Right atrium auricular region (tissue), 2 donors: ENCODE measurements at places on chromosomes 12 and 14.

DNA sequence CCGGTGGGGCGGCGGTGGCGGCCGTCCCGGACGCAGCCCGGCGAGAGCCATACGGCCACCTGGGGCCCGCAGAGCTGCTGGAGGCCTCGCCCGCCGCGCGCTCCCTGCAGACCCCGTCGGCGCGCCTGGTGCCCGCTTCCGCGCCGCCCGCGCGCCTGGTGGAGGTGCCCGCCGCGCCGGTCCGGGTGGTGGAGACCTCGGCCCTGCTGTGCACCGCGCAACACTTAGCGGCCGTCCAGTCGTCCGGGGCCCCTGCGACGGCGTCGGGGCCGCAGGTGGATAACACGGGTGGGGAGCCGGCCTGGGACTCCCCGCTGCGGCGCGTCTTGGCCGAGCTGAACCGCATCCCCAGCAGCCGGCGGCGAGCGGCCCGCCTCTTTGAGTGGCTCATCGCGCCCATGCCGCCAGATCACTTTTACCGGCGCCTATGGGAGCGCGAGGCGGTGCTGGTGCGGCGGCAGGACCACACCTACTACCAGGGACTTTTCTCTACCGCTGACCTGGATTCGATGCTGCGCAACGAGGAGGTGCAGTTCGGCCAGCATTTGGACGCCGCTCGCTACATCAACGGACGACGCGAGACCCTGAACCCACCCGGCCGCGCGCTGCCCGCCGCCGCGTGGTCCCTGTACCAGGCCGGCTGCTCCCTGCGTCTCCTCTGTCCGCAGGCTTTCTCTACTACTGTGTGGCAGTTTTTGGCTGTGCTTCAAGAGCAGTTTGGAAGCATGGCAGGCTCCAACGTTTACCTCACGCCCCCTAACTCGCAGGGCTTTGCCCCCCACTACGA lies 716 bp downstream of the RIOX1 start:
- DNase-seq: no peak

- no peak for DNase-seq
Observed at GRCh38 chr14:87113286-87113685, 879.7 kb downstream of the GALC start.

GRCh38 chr12:92503971-92504593 lies 198.7 kb upstream of the PLEKHG7 start:
- no peak for DNase-seq

GRCh38 chr14:69312608-69313007 lies 52.6 kb downstream of the GALNT16 start:
- no peak for DNase-seq

- DNase-seq: no peak
Observed at GRCh38 chr14:69441948-69442347, 42.6 kb upstream of the PLEKHD1 start.

DNA sequence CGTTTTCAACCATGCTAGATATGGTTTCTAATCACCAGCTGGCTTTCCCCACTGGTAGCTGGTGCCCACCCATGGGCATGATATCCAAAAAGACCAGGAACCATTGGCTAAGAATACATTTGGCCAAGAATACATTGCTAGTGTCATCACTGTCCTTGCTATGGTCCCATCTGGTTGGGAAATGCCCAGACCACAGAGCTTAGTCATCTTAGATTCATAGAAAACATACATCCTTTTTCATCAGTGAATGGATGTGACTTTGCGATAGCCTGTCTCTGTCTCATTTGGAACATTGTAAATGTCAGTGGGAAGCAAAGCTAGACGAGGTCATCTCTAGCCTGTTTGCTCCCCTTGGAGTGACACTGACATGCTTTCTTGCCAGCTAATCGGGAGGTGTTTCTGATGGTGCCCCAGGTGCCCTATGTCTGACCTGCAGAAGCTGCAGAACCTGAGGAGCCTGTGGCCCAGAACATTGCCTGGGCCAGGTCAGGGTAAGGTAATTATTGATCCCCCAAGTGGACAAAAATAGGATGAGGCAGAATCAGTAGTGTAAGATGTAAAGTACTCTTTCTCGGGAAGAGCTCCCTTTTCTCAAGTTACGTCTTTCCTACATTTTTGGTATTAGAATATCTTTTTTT lies 194.8 kb downstream of the SLC41A2 start:
- DNase-seq: no peak

DNA sequence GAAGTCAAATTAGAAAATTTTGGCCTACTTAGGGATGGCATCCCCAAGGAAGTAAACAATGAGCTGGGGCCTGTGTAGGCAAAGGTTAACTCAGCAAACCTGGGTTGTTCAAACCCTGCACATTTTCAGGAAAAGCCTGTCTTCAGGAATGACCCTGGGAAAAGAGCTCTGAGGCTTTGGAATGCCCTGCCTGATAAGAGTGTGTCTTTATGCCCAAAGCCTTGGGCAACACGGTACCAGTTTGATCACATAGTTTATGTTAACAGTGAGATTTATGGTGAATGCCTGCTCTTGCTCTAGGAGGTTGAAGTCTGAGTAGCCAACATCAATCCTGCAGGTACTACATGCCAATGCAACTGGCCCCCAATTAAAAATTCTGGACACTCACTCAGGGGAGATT lies 28.2 kb upstream of the STAB2 start:
- no peak for DNase-seq

- DNase-seq: no peak
Observed at GRCh38 chr14:75804570-75805275, 143.7 kb downstream of the TTLL5 start.

GRCh38 chr12:104672501-104673265 lies 215.9 kb downstream of the CHST11 start:
- peak; percentile 68 for DNase-seq

GRCh38 chr14:67943947-67944346 lies 124.4 kb downstream of the RAD51B start:
- DNase-seq: peak; percentile 81

DNA sequence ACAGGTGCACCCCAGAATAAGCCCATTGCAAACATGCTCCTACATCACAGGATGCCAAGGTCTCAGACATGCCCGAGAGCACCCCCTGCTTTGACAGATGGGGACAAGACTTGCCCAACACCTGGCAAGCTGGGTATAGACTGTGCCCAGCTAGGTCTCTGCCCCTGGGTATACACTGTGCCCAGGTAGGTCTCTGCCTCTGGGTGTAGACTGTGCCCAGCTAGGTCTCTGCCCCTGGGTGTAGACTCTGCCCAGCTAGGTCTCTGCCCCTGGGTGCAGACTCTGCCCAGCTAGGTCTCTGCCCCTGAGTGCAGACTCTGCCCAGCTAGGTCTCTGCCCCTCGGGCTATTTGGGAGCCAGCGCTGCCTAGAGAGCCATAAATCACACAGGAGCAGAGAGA lies 85.9 kb downstream of the CCDC88C start:
- DNase-seq: no peak

- no peak for DNase-seq
Observed at GRCh38 chr12:42172441-42173210, 28.0 kb upstream of the GXYLT1 start.

DNA sequence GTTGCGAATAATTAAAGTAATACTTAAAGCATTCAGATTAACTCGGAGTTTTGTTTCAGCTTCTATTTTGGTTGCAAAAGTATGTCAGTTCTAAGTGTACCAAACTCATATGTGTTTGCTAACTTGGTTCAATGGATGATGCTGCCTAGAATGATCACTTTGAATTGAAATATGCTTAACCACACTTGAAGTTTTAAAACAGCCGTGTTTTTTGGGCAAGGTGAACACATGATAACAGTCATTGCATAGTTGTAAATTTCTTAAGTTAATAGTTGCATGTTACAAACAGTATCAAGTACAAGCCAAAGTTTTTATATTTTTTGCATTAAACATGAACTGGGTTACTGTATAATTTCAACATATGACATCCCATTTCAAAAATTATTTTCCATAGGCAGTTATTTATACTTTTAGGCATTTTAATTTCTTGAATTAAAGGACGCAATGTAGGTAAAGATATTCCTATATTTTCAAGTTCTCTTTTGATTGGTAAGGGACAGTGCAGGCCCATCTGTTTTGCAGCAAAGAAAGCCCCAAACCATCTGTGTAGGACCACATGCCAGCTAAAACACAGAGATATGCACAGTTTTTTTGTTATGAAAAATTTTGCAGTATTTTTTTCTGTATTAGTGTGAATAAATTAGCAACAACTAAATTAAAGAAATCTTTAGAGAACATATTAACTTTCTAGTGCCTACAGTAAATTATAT lies 575.5 kb downstream of the PRKD1 start:
- no peak for DNase-seq

DNA sequence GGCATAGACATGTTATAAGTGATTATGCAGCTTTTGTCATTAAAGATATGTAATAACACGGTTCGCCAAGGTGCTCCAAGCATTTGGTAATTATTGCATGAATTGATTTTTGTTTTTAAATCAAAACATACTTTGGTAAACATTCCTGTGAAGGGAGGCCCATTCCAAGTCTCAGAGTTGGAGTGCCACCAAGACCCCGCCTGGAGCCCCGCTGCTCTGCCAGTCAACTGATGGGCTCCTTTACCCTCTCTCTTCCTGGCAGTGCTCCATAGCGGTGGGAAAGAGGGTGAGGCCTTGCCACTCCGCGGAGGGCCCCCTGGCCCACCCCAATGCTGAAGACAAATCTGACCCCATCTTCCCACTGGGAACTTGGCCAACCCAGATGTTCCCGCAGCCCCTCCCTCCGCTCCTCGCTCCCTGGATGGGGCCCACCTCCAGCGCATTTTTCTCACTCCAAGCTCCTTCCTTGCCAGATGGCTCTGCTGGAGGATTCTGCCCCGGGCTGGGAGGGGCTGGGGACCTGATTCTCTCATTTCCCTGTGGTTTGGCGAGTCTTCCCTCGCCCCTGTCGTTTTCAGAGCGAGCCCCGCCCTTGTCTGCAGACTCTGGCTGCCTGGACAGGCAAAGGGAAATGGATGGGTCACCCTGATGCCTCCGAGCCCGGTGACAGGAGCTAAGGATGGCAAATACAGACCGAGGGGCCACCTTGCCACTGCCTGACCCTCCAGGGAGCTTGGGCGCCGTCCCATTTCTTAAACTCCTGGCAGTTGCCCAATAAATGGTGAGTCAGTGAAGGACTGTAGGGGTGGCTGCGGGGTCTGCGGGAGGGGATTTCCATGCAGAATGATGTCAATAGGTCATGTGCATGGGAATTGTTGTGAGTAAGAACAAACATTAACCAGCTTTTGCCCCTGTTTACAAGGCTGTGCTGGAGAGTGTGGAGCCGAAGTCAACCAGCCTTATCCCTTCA lies 9.2 kb upstream of the PAPLN start:
- DNase-seq: no peak

GRCh38 chr12:84994426-84994825 lies 41.7 kb downstream of the TSPAN19 start:
- no peak for DNase-seq

DNA sequence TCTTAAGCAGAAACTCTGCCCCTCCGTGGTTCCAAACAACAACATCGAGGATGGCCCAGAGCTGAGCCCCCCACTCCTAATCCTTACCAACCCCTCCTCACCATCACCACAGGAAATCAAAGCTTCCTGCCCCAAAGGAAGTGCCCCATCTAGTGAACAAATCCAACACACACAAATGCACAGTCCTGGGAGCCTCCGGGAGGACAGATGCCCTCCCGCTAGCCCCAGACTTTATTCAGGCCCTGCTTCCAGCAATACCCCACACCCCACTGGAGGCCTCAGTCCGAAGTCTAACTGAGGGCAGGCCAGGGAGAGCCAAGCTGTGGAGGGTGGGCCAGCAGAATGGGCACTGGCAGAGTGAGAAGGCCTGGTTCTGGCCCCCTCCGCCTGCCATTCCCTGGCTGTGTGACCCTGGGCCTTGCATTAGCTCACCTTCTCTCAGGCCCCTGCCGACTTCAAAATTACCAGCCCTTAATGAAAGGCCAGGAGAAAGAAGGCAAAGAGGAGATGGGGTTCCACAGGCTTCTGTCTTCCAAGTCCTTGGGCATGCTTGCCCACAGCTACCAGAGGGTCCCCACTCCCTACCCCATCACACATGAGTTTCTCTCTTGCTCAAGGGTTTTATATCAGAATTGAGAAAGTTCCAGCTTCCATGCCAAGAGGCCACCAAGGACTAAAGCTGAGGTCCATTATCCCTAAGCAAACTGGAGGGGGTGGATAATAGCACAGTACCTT lies 2.3 kb downstream of the HDAC7 start:
- DNase-seq: no peak

GRCh38 chr12:118034429-118035189 lies 18.1 kb downstream of the RFC5 start:
- DNase-seq: no peak

- no peak for DNase-seq
Observed at GRCh38 chr12:102824218-102824835, 92.7 kb downstream of the PAH start.

- no peak for DNase-seq
Observed at GRCh38 chr14:58823312-58823711, 185.6 kb downstream of the DACT1 start.

GRCh38 chr14:70902184-70902583 lies 5.1 kb upstream of the PCNX1 start:
- no peak for DNase-seq

- no peak for DNase-seq
Observed at GRCh38 chr14:34219661-34220377, 242.2 kb downstream of the SPTSSA start.

DNA sequence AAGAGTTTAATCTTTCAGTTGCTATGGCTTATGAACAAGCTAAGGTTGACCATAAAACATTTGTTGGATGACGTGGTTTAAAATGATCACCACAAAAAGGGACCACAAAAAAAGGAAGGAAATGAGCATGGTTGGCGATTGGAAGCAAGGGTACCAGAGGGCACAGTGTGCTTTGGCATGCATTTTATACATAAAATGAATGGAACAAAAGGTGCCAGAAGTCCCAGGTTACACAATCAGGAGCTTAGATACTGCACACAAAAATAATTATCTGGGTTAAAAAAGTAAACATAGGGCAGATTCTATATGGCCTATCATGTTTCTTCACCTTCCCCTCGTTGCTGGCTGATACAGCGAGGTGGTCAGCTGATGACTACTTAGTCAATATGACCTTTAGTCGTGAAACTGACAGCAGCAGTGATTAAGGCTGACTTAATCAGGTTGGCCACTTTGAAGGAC lies 50.7 kb downstream of the ZC3H14 start:
- DNase-seq: no peak

DNA sequence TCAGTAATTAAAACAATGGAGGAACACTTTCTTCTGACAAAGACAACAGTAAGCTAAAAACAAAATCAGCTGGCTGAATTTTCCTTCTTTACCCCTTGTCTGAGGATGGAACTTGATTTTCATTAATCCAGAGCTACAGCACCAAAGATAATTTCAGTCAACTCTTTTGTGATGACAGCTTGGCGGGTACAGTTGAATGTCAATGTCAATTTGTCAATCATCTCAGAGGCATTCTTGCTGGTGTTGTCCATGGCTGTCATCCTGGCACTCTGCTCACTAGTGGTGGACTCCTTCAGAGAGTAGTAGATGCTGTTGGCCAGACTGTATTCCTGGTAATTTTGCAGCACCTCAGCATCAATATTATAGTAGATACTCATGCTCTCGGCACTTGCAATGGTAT lies 34.4 kb upstream of the BMP4 start:
- no peak for DNase-seq
